CD8-positive, alpha-beta memory T cell (primary cell): ENCODE measurements at places on chromosomes 4 and X. TPM values are rescaled to one million over a fixed set of nuclear protein-coding genes. Genes with fewer than 3 reads are reported as not detected.

CNKSR2 gene
- total RNA-seq: 4.1 TPM

ARL9 gene
- total RNA-seq: 0.38 TPM

MAOB gene
- not detected for total RNA-seq

BTC gene
- not detected for total RNA-seq

TMLHE gene
- 10.0 TPM for total RNA-seq

TMEM150C gene
- total RNA-seq: not detected

KCNE5 gene
- total RNA-seq: 0.33 TPM

PFKFB1 gene
- total RNA-seq: 0.69 TPM

SPANXN4 gene
- not detected for total RNA-seq

XAGE2 gene
- not detected for total RNA-seq

EREG gene
- not detected for total RNA-seq

SOD3 gene
- not detected for total RNA-seq

TGIF2LX gene
- total RNA-seq: not detected

GPC3 gene
- not detected for total RNA-seq
